Stimulated activated CD4-positive, alpha-beta T cell treated with anti-CD3 and anti-CD28 coated beads, Interleukin-12 subunit alpha, Interleukin-12 subunit beta, amount 100 ng/mL, for 48 hours (primary cell): ENCODE measurements at places on chromosomes 11 and 22.

DNA sequence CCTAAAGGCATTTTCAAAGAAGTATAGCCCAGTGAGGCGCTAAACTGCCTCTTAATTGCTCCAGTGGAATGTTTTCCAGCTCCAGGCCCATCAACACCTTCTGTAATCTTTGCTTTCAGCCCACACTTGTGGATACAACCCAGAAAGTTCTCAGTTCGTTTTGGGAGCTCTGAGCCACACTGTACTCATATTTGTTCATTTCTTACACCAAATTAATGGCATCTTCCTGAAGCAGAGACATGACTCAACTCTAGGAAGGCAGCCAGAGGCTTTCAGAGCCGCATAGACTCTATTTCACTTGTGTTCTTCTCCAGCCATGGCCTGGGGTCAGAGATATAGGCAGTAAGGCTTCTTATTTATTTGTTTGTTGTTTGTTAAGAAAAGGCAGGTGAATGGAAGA is 175.5 kb upstream of the NCAM1 start:
- no peak for DNase-seq

- no peak for DNase-seq
Measured at GRCh38 chr11:35848616-35849015, 95.2 kb upstream of the LDLRAD3 start.

DNA sequence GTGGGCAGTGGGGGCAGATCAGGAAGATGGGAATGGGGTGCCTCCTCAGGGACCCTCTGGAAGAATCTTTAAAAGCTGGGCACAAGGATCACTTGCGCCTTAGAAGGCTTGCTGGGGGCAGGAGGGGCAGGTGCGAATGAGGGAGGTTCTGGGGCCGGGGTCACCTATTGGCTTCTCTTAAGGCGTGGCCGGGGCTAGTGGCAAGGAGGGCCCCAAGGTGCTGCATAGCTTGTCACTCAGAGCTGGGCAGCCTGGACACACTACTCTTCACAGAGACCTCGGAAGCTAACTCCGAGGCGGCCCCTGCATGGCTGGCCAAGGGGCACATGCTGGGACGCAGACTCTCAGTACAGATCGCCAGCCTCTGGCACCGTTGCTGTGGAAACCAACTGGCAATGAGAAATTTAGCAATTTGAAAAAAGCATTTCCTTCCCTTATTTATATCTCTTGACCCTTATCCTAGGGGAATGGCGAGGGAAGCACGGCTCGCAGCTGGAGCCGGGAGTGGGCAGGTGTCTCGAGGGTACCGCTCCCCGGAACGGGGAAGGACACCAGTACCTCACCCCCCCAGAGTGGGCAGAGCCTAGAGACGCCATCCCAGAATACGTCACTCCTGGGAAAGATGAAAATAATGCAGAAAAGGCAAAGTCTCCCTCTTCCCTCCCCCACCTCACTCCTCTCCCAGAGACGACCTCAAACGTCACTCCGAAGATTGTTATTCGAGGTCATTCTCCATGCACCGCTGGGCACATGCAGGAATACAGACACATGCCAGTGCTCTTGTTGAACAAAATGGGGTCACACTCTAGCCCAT is 188.1 kb downstream of the CTTN start:
- no peak for DNase-seq

- DNase-seq, result no peak
Measured at GRCh38 chr22:34808618-34809017, 257.3 kb upstream of the ISX start.

GRCh38 chr11:103532133-103532788 is 423.0 kb downstream of the DYNC2H1 start:
- no peak for DNase-seq

DNA sequence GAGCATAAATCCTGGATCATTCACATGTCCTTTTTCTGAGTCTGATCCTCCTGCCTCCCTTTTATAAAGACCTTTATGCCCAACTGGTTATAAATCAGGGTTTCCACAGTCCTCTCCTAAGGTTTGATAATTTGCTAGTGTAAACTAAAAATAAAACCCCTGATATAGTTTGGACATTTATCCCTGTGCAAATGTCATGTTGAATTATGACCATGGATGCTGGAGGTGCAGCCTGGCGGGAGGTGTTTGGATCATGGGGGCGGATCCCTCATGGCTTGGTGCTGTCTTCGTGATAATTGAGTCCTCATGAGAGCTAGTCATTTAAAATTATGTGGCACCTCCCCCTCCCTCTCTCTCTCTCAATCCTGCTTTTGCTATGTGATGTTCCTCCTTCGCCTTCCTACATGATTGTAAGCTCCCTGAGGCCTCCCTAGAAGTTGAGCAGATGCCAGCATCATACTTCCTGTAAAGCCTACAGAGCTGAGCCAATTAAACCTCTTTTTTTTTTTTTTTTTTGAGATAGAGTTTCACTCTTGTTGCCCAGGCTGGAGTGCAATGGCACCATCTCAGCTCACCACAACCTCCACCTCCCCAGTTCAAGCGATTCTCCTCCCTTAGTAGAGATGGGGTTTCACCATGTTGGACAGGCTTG is 9.6 kb upstream of the MTCH2 start:
- DNase-seq, result no peak

- no peak for DNase-seq
Measured at GRCh38 chr11:31262761-31263160, 106.8 kb downstream of the DCDC1 start.

- DNase-seq, result no peak
Measured at GRCh38 chr11:60390419-60390818, 5.8 kb upstream of the MS4A14 start.

DNA sequence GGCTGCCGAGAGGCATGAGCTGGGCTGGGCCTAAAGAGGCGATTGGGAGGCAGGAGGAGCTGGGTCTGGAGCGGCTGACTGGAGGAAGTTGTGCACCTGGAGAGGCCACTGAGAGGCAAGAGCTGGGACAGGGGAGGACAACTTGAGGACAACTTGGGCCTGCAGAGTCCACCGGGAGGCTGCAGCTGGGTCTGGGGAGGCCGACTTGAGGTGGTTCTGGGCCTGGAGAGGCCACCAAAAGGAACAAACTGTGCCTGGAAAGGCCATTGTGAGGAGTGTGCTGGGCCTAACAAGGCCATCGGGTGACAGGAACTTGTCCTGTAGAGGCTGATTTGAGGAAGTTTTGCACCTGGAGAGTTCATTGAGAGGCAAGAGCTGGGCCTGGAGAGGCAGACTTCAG is 41.5 kb downstream of the OR4C45 start:
- DNase-seq, result no peak

DNA sequence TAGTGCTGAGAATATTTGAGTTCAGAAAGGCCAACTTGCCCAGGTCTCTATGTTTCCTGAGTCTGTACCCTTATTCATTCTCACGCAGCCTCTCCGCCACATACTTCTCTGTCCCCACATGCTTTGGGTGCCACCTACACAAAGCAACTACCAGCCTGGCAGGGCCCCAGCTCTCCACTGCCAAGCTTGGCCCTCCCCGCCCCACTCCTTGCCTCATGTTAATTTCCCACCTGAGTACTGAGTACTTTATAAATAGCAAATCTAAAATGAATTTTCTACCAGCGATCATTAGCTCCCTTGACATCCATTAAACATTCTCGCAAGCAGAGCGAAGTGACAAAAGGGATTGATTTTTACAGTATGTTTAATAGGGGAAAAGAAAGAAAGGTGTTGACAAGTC is 20.8 kb downstream of the NTM start:
- no peak for DNase-seq

- no peak for DNase-seq
Measured at GRCh38 chr11:59558270-59558643, 46.9 kb downstream of the OR4D9 start.

DNA sequence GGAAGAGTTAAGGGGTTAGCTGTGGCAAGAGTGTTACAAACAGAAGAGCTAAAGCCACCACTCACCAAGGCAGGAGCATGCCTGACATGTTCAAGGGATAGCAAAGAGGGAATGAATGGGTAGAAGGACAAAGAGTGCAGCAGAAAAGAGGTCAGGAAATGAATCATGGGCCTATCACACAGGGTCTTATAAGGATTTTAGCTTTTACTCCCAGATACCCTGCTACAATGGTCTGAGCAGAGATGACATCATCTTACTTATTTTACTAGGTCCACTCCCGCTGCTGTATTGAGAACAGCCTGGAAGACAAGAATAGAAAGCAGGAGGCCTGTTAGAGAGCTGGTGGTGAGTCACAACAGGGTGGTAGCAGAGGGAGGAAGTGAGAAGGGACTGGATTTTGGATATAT is 9.8 kb downstream of the TRAF6 start:
- no peak for DNase-seq

GRCh38 chr11:126841999-126842398 is 158.6 kb downstream of the KIRREL3 start:
- DNase-seq, result no peak

- DNase-seq, result no peak
Measured at GRCh38 chr11:78194490-78194889, 5.8 kb downstream of the USP35 start.

- no peak for DNase-seq
Measured at GRCh38 chr11:110235966-110236365, 60.4 kb downstream of the RDX start.

DNA sequence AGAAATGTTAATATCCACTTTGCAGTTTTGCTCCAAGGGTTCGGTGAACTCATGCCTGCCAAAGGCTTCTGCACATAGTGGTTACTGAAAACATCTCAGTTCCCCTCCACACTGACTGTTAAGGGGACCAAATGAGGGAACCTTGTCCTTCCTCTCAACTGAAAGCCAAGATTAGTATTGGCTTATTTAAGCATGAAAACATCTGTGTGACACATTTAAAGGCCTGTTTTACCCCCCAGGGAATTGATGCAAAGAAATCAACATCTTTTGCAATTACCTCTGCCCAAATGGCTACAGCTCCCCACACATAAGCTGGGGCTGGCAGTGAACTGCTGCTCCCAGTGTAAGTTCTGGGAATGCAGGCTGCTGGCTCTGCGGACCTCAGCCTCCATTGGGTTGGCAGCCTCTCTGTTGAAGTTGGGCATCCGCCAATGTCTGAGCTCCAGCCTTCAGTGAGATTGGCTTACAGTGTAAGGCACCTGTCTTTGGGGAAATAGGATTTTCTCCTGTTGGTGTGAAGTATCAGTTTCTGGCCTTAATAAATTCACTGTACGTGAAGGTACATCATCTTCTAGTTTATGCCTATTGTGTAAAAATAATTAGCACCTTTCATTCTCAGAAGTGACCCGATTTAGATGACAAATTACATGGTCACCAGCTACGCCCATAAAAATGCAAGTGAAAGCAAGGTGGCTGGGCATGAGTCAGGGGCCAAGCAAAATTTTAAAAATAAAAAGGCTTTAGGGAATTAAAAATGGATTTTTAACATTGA is 213.4 kb upstream of the SYN3 start:
- no peak for DNase-seq
